ENCODE measurements at places on chromosomes 2 and 18. TPM values are rescaled to one million over a fixed set of nuclear protein-coding genes. Genes with fewer than 3 reads are reported as not detected.

Gene TUBA4B
- not detected for polyA plus RNA-seq

GRCh38 chr2:27222407-27222806 lies 5.2 kb downstream of the CAD start:
- no peak for DNase-seq

Gene PARD6G
- 1.2 TPM for polyA plus RNA-seq

- DNase-seq: no peak
Measured at GRCh38 chr2:127181851-127182250, 38.2 kb downstream of the CYP27C1 start.

DNA sequence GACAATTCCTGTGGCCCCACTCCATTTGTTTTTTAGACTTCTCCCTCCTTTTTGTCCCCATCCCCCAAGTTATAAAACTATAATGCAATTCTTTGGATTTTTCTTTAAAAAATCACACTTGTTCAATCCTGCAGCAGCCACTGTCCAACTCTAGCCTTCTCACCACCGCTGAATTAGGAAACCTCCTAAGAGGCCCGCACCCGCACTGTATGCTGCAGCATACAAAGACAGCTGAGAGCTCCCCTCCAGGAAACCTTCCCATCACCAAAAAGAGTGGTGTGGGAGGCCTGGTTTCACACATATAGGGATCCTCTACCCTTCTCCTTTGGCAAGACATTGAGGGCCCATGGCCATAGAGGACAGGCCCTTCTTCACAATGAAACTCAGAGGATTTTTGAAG lies 2.9 kb downstream of the PCGF1 start:
- DNase-seq: no peak

GRCh38 chr2:240561325-240561971 lies 1.3 kb downstream of the DUSP28 start:
- DNase-seq: peak; percentile 45

- no peak for DNase-seq
Measured at GRCh38 chr18:49590608-49591007, 28.8 kb downstream of the LIPG start.

All from GM12878 (cell line).